Activated CD4-positive, alpha-beta T cell treated with anti-CD3 and anti-CD28 coated beads for 1 hour (primary cell): ENCODE measurements at places on chromosomes 3 and 15.

DNA sequence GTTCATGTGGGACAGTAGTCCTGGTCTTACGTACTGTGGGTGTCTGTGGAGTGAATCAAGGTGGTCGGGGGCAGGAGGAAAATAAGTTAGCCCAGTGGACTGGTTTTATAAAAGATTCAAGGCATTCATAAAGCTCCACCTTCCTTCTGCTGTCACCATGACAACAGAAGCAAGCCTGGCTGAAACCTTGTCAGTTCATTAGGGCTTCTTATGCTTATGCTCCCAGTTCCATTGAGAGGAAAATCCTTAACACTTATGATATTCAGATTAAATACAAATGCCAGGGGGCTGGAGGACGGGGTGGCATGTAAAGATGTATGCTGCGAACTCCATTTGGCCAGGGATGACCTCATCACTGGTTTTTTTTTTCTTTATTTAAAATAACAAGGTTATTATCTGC, 283.1 kb upstream of the ATP10A start:
- DNase-seq = no peak

GRCh38 chr15:41536866-41537265, 7.2 kb downstream of the RPAP1 start:
- no peak for DNase-seq

DNA sequence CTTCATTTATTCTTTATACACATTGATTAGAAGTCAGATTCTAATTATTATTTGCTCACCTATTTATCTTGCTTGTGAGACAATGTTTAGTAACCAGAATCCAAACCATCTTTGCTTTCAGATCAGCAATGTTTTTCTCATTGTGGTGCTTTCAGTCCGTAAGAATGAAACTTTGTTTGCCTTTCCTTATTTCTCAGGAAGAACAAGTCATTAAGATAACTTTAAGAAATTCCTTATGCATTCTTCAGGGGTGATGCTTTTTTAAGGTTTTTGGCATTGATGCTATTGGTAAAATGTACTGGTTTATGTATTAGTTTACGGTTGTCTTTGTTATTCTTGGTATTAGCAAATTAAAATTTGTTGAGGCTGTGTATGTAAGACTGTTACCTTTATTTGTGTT, 120.8 kb upstream of the POU1F1 start:
- DNase-seq = no peak

DNA sequence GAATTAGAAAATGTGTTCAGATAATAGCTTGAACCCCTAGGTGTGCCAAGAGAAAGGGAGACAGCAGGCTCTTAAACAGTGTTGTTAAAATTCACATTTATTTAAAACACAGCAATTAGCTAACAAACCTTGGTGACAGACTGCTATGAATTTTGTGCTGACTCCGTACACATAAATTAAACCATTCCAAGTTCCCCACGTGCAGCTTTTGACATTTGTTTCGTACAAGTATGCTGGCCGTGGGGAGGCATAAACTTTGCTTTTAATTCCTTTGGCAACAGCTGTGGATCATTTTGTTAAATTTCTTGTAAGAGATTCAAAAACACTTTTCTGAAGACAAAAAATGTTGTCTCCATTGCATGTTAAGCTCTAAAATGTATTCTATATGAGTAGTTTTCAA, 465.3 kb downstream of the FGF12 start:
- DNase-seq = no peak

DNA sequence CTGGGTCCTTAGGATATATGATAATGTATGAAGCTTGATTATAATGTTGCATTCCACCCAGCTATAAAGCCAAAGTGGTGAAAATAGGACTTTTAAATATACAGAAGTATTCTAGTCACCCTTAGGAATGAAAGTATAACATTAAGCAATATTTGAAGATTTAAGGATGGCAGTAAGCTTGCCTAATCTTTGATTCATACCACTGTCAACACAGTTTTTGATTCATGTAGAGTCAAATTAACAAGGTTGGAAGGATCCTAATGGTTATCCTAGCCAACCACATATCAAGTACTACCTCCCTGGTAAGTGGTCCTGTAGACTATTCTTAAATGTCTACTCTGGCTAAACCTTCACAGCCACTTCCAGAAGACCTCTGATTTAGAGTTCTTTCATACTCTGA, 18.6 kb downstream of the ARIH1 start:
- DNase-seq = no peak

DNA sequence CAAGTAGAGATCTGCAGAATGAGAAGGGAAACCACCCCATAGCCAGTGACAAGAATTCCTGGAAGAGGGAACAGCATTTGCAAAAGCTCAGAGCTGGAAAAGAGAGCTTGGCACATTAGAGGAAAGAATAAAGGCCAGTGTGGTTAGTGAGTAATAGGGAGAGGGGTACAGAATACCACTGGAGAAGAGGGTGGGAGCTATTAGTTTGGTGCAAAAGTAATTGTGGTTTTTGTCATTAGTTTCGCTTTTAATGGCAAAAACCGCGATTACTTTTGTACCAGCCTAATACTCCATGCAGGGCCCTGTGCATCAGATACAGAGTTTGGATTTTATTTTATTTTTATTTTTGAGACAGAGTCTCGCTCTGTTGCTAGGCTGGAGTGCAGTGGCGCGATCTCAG, 9.8 kb downstream of the SLC24A1 start:
- no peak for DNase-seq

GRCh38 chr15:91231703-91232102, 131.6 kb downstream of the SV2B start:
- DNase-seq = no peak

DNA sequence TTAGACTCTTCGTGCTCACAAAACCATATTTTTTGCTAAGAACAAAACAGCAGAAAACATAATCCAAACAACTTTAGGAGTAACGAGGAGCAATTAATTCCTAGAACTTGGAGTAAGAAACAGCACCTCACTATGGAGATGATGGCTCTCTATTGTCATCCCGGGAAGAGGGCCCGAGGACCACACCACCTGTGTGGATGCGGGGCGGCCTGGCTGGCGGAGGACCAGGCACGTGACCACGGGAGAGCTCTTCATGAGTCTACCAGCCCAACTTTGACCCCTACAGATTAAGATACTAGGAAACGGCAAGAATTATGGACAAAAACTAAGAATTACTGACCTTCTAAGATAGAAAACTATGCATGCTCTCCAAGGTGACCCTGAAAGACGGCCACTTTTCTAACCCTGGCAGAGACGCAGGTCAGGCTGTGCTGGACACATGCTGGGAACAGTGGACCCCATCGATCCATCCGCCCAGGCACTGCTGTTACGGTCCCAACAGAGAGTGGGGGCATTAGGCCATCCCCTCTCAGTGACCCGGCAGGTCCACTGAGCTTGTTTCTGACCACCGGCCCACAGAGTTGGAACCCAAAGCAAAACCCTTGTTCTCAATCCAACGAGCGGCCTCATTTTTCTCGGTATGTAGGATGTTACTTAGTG, 13.1 kb upstream of the OCA2 start:
- no peak for DNase-seq

- no peak for DNase-seq
Measured at GRCh38 chr3:172150913-172151650, 111.7 kb downstream of the FNDC3B start.

- no peak for DNase-seq
Measured at GRCh38 chr15:39472621-39473297, 108.1 kb upstream of the THBS1 start.

GRCh38 chr3:194259982-194260766, 91.0 kb downstream of the CPN2 start:
- DNase-seq = no peak

DNA sequence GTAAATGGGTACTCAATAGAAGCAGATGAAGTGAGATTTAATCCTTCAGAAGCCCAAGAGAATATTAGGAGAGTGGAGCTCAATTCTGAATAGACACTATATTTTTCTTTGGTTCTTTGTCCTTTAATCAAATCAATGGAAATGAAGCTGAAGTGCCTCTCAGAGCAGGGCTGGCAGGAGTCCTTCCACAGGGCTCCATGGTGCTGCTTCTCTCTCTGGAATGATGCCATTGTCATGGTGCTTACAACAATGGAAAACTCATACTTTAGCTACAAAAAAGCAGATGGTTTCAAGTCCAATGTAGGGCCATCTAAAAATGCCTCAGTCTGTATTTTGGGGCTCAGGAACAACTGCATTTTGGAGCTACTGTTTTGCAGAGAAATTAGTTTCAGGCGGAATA, 125.1 kb downstream of the SNRK start:
- no peak for DNase-seq

GRCh38 chr15:97902140-97902780, 58.2 kb upstream of the ARRDC4 start:
- no peak for DNase-seq

- DNase-seq = no peak
Measured at GRCh38 chr3:56351537-56351936, 116.7 kb downstream of the ERC2 start.

DNA sequence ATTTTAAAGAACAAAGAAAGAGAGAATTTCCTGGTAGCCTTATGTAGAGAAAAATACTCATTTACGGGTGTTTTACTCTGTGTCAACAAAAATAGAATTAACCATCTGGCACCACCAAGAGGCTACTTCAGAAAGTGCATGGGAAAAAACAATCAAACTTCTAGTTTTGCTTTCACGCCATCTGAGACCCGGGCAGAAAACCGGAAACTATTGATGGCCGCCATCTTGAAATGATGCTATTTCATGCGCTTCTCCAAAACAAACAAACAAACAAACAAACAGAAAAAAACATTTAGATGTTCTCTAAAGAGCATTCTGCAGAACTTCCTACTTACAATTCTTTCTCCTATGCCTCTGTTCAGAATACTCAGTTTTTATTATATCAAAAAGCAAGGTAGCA, 49.4 kb upstream of the SYNPR start:
- no peak for DNase-seq

- no peak for DNase-seq
Measured at GRCh38 chr15:61794881-61795280, 265.4 kb downstream of the VPS13C start.

- DNase-seq = no peak
Measured at GRCh38 chr3:44506961-44507360, 29.5 kb upstream of the ZNF445 start.

DNA sequence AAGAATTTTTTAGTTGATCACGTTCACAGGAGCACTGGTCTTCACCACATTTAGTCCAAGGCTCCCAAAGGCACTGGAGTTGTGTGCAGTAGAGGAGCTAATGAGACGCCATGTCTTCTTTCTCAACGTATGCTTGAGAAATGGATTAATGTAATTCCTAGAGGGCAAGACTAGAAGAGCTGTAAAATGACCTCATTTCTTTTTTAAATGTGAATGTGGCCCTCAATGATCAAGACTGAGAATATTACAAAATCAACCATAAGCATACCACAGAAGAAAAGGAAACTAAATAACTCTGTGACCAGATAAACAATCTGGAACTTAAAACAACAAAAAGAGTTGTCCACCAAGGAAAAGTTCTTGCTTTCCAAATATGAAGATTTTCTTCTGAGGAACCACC, 112.1 kb upstream of the THBS1 start:
- DNase-seq = no peak

DNA sequence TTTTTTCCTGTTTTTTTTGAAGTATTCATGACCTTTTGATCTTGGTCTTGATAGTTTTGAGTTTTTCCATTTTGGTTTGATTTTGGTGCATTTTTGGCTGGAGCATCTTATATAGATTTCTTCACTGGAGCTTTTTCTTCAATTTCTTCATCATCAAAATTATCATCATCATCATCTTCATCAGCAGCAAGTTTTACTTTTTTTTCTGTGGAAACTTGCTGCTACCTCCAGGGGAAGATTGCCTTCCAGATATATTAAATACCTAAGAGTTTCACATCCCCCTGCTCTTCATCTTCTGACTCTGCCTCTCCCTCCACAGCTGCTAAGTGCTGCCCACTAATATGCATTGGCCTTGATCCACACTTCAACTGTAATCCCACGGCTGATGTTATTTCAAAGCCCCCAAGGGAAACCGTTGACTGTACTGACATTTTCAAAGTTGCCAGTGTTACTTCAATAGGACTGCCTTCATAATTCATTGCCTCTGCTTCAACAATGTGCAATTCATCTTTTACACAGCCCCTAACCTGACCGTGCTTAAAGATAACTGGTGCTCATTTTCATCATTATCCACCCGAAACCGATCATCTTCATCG, 151.7 kb downstream of the NR1D2 start:
- DNase-seq = no peak

DNA sequence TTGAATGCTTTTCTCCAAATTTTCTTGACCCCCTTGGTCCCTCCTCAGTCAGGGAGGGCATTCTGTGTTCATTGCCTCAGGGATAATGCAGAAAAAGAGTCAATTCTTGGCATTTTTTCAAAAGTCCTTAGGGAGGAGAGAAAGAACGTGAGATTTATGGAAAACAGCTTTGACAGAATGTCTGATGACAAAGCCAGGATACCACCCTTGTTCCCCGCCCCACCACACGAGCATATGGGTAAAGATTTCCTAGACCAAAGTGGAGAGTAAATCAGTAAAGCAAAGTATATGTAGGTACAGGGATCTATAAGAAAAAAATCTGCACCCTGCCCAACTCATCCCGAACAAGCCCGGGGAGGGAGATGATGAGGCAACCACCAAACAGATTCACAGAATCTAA, 11.2 kb downstream of the SRGAP3 start:
- DNase-seq = no peak

DNA sequence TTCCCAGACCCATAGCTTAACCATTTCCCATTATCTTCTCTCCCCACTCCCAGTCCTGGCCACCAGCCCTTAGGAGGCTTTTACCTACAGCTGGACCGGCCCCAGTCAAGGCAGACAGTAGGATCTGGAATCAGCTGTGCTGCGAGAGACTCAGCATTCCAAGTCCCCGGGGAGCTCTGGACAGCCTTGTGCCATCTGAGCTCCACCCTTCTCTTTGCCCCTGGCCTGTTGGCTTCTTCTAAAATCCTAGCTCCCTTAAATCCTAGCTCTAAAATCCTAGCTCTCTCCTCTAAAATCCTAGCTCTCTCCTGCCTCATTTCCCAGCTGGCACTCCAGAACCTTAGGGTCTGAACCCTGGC, 21.3 kb downstream of the MEGF11 start:
- DNase-seq = no peak

DNA sequence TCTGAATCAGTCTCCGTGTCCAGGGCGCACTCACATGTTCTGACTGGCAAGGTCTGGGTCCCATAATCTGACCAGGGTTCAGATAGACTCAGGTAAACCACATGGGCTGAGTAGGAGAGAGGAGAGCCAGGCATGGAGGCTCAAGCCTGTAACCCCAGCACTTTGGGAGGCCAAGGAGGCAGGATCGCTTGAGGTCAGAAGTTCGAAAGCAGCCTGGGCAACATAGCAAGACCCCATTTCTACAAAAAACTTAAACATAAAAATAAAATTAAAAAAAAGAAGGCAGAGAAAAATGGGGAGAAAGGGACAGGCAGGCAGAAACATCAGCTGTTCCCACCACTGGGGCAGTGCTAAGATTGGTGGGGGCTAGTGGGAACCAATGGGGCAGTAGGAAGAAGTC, 5.4 kb downstream of the TMEM43 start:
- no peak for DNase-seq
